ENCODE measurements at places on chromosomes 2 and 18.

- DNase-seq: no peak
Observed at GRCh38 chr2:96103761-96104486, 12.4 kb downstream of the ADRA2B start.

GRCh38 chr2:231923951-231924888, 2.0 kb downstream of the NPPC start:
- DNase-seq: no peak

DNA sequence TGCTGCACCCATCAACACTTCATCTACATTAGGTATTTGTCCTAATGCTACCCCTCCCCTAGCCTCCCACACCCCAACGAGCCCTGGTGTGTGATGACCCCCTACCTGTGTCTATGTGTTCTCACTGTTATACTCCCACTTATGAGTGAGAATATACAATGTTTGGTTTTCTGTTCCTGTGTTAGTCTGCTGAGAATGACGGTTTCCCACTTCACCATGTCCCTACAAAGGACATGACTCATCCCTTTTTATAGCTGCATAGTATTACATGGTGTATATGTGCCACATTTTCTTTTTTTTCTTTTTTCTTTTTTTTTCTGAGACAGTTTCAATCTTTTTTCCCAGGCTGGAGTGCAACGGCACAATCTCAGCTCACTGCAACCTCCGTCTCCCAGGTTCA, 284.1 kb upstream of the CYP26B1 start:
- DNase-seq: no peak

GRCh38 chr2:167769020-167769419, 478.4 kb downstream of the STK39 start:
- DNase-seq: no peak

- DNase-seq: no peak
Observed at GRCh38 chr2:197058777-197059300, 132.3 kb upstream of the PGAP1 start.
